NCI-H446 treated with DMSO at 0.1 percent for 48 hours (cell line): ENCODE measurements at places on chromosomes 1 and 21.

GRCh38 chr1:48048980-48049379 is 51.8 kb upstream of the TRABD2B start:
- DNase-seq = no peak

DNA sequence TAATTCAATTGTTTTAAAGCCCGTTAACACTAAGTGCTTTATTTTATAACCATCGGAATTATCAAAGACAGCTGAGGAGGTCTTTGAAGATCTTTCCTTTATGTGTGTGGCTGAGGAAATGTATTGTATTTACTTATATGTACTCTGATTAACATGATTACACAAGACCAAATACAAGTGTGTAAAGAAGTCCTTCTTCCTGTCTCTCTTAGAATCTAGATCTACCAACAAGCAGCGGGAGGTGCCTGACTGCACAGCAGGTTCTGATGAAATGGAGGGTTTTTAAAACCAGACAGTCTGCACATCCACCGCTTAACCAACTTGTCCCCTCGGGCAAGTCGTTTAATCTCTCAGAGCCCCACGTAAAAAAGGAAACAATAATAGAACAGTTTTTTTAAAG is 240.5 kb upstream of the MAP1LC3C start:
- DNase-seq = peak; percentile 81

DNA sequence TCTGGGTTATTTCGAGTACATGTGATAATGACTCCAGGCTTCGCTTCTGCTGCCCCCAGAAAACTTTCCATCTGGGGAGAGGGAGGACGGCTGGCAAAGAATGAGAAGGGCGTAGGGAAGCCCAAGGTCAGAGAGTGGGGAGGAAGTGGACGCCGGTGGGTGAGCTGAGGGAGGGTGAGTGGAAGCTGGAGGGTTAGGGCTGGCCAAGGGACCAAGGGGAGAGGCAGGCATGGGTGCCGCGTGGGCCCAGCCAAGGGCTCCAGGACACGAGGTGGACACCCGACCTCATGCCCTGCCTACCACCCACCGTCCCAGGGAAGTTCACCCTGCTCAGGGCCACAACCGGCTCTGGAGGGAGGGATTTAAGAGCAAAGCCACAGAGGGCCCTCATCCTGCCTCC is 75.8 kb downstream of the CASZ1 start:
- DNase-seq = no peak

GRCh38 chr1:66265268-66265667 is 268.7 kb upstream of the SGIP1 start:
- DNase-seq = no peak

DNA sequence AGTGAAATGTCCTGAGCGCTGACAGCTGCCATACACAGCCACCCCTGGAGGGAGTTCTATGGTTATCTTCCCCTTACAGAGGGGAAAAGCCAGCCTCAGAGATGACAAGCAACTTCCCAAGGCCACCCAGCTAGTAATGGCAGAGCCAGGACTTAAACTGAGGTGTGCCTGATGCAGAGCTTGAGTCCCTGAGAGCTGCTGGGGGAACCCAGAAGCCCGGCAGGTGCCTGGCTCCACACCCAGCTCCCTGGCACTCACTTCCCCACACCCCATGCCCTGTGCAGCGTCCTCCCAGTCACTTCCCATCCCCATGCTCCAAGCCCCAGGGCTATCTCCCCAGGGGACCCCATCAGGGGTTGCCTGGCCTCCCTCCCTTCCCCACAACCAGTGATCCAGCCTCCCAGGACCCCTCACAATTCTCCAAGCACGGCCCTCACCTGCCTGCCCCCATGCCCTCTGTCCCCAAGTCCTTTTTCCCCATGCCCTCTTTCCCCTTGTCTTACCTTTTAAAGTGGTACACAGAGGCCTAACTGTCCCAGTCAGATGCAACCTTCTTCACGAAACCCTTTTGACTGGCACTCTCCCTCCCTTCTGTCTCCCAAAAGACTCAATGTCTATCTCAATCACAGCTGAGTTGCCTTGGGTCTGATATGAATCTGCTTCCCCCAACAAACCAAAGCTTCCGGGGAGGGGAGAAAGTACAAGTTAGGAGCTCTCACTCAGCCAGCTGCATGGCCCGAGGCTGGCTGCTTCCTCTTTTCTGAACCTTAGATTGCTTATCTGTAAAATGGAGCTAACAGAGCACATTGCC is 39.8 kb upstream of the LRP8 start:
- DNase-seq = no peak

- DNase-seq = no peak
Measured at GRCh38 chr1:93036672-93037071, 42.4 kb upstream of the MTF2 start.

GRCh38 chr21:25701529-25701928 is 33.2 kb downstream of the ATP5PF start:
- no peak for DNase-seq

GRCh38 chr1:233459968-233460367 is 132.4 kb downstream of the MAP3K21 start:
- no peak for DNase-seq

- no peak for DNase-seq
Measured at GRCh38 chr1:102098536-102098935, 101.8 kb upstream of the OLFM3 start.

DNA sequence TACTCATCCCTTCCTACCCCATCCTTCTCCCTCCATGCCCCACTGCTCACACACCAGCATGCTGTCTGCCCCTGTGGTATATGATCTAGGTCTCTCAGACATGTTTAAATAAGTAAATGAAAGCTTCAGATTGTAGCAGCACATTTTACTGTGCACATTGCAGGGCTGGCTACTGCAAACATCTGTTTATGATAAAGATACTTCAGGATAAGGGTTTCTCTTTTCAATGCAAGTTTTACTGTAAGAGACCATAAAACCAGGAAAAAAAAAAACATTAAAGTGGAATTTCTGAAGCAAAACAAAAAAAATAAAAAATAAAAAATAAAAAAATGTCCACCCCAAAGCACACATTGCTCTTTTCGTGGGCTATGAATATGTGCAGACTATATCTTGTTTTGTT is 184.4 kb downstream of the USH2A start:
- no peak for DNase-seq

DNA sequence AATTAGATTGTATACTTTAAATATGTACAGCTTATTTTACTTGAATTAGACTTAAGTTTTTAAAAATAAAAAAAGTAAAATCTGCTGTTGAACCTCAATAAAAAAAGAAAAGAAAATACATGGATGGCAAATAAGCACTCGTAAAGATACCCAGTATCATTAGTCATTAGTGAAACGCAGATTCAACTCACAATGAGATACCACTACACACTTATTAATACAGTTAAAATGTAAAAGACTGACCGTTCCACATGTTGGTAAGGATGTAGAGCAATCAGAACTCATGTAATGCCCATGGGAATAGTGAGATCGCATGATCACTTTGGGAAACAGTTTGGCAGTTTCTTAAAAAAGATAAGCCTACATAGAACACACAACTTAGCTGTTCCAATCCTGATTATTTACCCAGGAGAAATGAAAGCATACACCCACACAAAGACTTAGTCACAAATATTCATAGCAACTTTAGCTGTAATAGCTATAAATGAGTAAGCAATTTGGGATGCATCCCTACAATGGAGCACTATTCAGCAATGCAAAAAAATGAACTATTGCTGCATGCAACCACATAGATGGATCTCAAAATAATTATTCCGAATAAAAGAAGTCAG is 7.3 kb downstream of the SH2D1B start:
- no peak for DNase-seq

DNA sequence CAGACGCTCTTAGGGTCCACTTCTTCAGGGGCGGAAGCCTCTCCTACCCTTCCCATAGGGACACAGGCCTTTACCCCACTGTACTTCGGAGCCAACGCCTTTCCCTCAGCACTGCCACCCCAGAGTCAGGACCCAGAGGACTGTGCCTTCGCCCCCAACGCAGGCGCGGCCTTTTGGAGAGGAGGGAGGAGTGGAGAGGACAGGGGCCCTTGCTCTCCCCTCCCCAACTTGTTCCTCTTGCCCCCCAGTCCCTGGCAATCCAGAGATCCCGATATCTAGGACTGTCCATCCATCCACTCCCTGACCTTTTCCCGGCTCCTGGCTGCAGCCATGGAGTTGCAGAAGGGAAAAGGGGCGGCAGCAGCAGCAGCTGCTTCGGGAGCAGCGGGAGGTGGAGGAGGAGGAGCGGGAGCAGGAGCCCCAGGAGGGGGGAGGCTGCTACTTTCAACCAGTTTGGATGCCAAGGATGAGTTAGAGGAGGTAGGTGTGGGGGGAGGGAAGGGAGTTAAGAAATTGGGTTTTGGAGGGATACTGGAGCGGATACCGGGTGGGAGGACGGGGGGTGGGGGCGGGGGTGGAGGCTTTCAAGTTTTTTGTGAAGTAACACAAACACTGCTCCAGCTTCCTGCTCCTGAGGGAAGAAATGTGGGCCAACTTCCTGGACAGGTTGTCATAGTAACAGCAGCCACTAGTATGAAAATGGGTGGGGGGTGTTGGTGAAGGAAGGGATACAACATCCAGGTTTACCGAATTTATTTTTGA is 636 bp downstream of the INTS3 start:
- DNase-seq = peak; percentile 32

DNA sequence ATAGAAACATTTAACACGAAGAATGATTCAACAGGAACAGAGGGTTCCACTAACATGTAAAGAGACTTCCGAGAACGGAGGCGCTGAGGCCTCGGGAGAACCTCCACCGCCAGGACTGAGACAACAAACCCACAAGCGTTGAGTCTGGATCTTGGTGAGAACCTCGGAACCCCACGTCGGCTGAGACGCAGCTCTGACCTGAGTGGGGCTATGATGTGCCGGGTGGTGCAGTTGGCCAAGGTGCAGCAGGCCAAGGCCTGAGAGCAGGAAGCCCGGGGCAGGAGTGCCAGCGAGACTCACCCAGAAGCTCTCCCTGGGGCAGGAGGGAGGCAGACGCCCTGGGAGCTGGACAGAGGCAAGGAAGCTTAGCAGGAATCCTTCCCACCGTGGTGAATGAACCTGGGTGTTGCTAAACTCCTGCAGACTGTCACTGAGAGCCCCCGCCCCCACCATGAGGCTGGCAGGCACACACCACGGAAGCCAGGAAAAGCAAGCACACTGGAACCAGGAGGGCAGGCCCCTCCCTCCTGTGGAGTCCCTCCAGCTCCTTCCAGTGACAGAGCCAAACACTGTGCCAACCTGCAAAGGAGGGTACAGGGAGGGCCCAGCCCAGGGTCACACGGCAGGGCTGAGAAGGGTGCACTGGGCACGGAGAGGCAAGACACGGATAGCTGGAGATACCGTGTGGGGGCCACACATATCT is 34.8 kb downstream of the WDR4 start:
- DNase-seq = no peak

DNA sequence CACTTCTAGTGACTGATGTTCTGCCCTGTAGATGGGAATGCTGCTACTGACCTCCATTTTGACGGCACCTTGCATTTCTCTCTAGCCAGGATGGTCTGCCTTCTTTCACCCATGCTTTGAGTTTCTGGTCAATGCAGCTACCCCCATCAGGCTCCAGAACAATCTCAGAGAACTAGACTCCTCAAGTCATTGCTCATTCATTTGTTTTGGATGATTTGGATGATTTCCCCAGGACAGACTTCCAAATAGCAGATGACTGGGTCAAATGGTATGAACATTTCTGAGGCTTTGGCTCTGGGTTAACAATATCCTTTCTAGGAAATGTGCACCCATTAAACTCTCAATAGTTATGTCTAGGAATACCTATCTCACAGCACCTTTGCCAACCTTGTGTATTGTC is 63.9 kb downstream of the CSMD2 start:
- DNase-seq = no peak

DNA sequence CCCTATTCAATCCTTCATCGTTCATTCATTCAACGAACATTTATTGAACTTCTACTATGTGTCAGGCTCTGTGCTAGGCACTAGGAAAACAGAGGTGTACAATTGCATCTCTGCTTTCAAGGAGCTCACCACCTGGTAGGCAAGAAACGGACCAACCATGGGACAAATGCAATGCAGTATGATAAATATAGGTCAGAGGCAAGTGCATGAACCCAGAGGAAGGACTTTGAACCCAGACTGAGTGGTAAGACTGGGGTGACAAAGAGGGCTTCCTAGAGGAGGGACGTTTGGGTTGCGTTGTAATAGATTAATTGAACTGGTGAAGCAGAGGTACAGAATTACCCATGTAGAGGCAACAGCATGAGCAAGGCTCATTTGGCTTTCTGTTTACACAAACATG is 16.4 kb downstream of the CD2 start:
- DNase-seq = no peak

GRCh38 chr1:23167353-23168078 is 1.1 kb downstream of the LUZP1 start:
- no peak for DNase-seq

GRCh38 chr1:62318756-62319544 is at the start of gene KANK4:
Gene KANK4 (minus strand): TSS chr1:62319434. CDS start chr1:62281564, 37,870 bp downstream.
- no peak for DNase-seq

DNA sequence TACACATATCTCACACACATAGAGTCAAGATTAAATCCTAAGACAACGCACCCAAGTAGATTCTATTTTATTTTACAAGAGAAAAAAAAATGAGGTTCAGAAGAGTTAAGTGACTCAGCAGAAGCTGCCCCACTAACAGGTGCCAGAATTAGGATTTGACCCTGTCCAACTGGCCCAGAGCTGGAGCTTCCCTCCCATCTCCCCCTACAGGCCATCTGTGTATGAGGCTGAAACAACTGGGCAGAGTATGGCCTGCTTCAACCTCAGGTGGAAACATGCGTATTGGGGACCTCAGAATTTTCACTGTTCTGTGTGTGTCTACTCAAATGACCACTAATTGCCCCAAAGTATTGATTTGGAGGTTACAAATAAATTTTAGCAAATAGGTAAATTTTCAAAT is 29.9 kb downstream of the PSMG1 start:
- no peak for DNase-seq

DNA sequence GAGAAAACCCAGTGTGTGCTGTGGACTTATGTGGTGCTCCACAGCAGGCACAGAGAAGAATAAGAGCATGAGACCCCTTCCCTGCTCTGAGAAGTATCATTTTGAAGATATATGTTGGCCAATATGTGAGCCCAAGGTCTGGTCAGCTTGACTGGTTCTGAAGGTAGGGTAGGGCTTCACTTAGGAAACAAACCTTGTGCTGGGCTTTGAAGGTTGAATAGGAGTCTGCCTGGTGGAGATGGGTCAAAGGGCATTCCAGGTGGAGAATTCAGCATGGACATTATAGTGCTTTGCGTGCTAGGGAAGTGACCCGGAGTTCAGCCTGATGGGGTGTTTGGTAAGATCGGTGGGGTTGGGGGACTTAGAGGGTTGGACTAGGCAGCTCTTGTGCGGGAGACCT is 99.1 kb downstream of the EPHB2 start:
- DNase-seq = no peak

DNA sequence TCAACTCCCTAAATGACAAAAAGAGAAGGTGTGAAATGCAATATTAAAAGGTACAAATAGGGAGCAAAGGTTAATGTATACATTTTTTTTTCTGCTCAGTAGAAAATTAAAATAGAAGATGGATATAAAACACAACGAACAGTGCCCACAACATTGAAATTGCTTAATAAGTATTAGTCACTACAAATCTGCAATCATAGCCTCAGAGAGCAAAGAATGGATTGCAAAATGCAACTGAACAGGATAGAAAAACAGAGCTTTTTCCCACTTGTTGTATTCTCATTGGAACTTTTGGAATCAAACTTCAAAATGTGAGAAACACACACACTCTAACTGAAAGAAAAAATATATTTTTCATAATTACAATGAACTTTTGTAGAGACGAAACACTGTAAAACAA is 552.2 kb upstream of the NCAM2 start:
- no peak for DNase-seq

GRCh38 chr21:45421846-45422775 is 17.1 kb downstream of the COL18A1 start:
- no peak for DNase-seq

GRCh38 chr1:202023001-202023433 is 12.6 kb downstream of the ELF3 start:
- DNase-seq = no peak

- peak; percentile 68 for DNase-seq
Measured at GRCh38 chr1:197675583-197676208, 99.6 kb downstream of the DENND1B start.
